ENCODE measurements at places on chromosomes 3 and 15. TPM values are rescaled to one million over a fixed set of nuclear protein-coding genes. Genes with fewer than 3 reads are reported as not detected.

DNA sequence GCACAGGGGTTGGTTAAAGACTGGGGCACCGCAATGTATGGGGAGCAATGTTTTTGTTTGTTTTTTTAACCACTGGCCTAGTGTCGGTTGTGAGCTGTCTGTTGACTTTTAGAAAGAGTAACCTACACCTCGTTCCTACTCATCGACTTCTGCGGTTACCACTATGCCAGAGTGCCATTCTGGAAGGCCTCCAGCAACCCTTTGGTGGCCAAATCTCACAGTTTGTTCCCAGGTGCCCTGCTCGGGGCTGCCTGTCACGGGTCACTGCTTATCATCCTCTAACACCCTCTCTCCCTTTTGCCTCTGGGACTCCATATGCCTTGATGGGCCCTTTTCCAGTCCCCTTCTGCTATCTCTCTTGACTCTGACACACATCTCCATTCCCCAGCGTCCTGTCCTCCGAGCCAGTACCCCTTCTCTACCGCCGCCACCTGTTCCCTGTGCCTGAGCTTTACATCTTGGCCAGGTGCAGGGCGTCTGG lies 290.4 kb upstream of the C2CD4B start:
- H3K4me3 ChIP-seq = no peak overlapping the region

MIX23 gene
- total RNA-seq = 60.1 TPM

DYNC1LI1 gene
- total RNA-seq = 58.7 TPM

GRIP2 gene
- 3.2 TPM for total RNA-seq

All from neural crest cell (in vitro differentiated cells).